ENCODE measurements at places on chromosomes 5 and 9.

- DNase-seq = no peak
These were observed 147.5 kb upstream of the ALDH1B1 start for GRCh38 chr9:38244971-38245370.

DNA sequence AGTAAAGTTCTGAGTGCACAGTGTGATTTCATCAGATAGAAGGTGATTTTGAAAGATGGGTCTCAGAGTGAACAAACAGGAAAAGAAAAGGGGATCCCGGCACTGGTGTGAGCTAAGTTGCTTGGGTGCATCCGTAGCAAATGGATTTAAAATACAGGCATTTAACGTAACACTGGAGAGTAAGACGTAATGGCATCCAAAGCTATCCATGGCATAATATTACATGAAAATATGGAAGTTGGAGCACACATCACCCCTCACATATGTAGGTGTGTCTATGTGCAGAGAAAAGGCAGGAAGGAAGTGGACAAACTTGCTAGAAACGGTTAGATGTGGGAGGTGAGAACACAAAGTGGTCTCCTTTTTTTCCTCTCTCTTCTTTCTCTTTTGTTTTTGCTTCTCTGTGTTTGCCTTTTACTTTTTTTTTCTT lies 38.2 kb upstream of the SEMA4D start:
- no peak for DNase-seq

- DNase-seq = no peak
These were observed 681 bp downstream of the CPLANE1 start for GRCh38 chr5:37248421-37248969.

DNA sequence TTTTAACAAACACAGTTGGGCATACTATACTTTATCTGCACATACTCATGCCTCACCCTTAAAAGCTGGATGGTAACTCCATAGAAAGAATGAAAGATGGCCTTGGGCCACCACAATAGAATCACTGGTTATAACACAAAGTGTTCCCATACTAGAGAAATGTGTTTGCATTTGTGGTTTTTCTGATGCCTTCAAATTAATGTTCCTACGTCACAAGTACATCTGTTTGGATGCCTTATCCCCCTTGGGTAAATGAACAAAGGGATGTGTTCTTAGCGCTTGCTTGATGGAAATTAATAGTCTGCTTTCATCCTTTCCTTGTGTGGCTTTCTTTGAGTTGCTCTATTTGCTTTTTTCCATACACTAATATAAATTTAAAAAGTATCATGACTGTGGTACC lies 291.1 kb upstream of the PDE4D start:
- no peak for DNase-seq

- no peak for DNase-seq
These were observed 7.3 kb upstream of the SLC25A48 start for GRCh38 chr5:135826994-135827671.

- no peak for DNase-seq
These were observed 1.5 kb upstream of the IL17B start for GRCh38 chr5:149380466-149381121.

DNA sequence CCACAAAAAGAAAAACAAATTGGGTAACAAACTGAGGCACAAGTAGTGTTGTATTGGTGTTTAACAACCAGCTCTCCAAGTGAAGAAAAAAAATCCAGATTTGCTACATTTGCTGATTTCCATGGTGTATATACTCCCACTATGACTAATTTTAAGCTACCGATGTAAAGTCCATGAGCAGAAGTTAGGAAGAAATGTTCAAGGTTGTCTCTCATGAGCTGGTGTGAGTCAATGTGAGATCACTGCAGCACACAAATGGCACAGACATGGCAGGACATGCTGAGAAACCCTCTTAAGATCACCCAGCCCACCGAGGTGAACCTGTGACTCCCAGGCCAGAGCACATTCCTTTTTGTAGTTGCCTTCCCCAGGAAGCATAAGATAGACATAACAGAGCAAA lies 36.2 kb downstream of the SLC44A1 start:
- DNase-seq = no peak

DNA sequence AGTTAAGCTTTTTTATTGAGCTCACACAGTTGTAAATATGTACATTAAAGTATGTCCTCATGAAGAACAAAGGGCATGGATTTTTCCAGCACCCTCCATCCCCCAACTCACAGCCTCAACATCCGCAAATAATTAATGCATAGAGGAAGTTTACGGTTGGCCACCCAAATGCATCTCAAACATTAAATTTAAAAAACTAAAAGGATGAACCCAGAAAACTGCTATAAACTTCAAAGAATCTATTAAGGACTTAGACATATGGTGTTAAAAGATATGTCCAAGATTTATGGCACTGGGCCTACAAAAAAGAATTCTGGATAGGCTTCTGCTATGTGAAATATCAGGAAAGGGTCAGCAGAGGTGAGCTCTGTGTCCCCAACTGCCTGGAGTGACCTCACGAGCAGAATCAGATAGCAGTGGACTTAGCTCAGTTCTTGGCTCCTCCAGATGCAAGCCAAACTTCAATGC lies 54.0 kb upstream of the TNC start:
- DNase-seq = no peak

DNA sequence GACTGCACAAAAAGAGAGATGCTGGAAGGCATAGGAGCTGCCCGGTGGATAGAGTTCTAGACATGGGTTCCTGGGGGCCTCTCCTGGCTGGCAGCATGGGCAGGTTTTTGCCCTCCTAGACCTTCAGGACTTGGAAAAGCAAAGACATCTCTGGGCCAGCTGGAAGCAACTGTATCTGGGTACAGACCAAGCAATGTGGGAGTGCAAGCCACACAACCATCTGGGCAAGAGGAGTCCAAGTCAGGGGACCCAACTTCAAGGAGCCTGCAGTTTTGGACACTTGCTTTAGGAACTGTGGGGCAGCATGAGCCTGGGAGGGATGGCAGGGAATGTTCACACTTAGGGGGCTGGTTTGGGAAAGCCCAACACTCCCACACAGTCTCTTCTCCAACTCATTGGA lies 323.3 kb downstream of the GADD45G start:
- DNase-seq = no peak

DNA sequence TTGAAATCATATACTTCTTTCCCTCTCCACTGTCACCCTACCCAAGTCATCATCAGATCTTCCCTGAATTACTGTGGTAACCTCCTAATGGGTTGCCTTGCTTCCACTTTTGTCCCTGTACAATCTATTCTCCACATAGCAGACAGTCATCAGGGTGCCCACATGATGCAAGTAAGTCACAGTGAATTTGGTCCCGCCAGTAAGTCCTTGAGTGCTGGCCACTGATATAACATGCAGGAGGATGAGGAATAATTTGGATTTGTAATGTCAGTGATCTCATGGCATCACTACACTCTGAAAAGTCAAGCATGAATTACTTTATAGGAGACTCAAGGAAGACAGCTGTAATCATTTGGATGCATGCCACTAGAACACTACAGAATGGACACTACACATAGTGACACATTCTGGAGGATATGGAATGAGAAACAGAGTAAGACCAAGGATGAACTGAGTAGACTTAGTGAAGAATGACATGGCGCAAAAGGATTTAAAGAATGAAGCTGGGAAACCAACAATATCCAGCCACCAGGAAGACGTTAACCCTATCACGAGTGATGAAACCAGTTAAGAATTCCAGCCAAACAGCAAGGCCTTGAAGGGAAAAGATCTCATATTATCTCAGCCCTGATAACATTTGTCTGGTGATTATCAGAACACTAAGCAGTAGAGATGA lies 28.6 kb downstream of the MARCHF3 start:
- no peak for DNase-seq

DNA sequence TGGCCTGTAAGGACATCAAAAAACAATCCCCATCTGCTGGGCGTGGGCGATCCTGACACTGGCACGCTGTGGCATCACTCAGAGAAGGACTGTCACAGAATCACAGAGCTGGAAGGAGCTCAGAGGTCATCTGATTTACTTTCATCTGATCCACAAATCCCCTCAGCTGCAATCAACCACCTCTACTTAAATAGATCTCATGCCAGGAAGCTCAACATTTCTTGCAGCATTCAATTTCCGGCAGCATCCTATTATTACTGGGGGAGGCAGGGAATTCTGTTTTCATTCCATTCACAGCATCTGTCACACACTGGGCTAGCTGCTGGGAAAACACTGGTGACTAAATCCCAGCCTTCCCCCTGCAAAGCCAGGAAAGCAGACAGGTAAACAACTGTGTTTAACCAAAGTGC lies 38.3 kb downstream of the RETREG1 start:
- DNase-seq = no peak

- DNase-seq = no peak
These were observed 11.0 kb upstream of the MTMR12 start for GRCh38 chr5:32323741-32324140.

DNA sequence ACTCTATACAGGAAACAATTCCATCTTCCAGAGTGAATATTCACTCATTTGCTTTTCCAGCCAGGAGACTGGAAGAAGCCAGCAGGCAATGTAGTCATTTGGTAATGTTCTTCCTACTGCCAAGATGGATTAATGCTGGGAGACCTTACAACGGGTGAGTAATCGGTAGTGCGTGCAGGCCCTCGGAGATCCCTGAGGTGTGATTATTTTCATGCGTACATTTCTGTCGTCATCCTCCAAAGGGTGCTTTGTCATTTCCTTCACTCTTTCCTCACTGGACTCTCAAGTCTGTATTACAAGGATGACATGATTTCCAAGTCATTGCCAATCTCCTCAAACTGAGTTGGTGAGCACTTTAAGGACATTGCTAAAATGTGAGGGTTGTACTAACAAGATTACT lies 263.5 kb downstream of the CWC27 start:
- DNase-seq = no peak

- DNase-seq = no peak
These were observed 153.9 kb downstream of the PRELID2 start for GRCh38 chr5:145681216-145681615.

DNA sequence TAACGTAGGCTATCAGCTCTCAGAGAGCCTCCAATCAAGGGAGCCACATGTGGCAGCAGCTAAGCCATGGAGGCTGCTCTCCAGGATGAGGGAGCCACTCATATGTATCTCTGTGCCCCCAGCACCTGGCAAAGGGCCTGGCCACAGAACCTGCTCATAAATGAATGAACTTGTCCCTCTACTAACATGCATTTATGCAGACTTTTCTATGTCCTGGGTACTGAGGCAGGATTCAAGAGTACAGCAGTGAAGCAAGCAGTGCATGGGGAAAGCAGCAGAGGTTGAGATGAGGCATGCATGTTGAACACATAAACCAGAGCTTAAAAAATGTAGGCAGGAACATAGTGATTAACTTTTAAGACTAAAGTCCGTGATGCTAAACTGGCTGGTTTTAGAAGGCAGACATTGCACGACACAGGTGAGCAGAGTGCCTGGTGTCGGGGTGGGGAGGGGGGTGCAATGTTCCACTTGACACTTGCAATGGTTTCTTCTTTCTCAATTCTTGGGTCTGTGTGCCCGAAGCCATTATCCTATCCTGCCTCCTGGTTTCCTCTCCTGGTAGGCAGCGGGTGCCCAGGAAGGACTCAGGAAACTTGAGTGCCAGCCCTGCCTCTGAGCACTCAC lies 142.8 kb upstream of the ALDH1B1 start:
- no peak for DNase-seq

- no peak for DNase-seq
These were observed 63.5 kb upstream of the PHYKPL start for GRCh38 chr5:178296066-178296465.

- DNase-seq = no peak
These were observed 80.4 kb downstream of the CAAP1 start for GRCh38 chr9:26812217-26812616.

DNA sequence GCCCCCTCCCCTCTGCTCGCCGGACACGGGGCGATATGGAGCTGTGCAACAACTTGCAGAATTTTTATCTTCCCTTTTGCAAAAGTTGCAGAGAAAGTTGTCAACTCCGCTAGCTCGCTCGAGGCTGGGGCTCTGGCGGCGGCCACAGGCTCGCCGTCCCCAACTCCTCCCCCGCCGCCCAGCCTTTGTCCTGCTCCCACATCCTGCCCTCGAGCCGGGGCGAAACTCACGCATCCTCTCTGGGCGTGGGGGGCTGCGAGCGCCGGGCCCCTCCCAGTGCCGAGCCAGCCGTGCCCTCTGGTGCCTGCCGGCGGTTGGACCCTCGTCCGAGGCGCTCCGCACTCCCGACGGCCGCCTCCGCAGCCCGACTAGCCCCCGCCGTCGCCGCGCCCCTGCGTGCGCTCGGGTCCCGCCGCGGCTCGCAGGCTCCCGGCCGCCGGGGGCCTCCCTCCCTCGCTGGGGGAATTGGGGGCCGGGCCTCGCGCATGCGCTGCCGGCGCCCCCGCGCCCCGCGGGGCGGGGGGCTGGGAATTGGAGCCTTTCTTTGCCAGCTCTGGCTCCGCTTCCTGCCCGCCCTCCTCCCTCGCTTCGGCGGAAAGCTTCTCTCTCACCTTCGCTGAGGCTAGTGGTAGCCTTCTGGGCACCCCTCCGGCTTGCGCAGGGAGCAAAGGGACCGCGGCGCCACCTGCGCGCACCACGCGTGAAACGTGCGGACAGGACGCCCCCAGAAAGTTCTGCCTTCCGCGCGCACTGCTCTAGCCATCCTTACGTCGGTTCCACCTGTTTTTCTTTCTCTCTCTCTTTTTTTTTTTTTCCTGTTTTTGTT lies at the start of gene CCNJL:
CCNJL (minus strand) TSS at position 431 of the 826 bp plus-strand sequence. CDS start 641 bp downstream, outside the sequence.
- no peak for DNase-seq

DNA sequence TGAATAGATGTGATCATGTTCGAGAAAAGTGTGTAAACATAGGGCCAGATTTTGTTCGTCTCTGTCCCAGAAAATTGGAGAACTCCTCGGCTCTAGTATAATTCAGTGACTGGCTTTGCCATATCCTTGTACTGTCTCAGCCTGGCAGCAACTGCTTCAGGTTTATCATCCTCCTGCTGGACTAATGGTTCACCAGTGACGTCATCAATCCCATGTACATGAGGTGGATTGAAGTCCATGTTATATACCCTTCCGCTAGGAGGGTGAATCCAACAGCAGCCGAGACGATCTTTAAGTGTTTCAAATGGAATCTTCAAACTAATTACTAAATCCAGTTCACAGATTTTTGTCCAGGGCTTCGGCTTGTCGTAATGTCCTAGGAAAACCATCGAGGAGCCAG lies 17.1 kb upstream of the PLPP1 start:
- no peak for DNase-seq

DNA sequence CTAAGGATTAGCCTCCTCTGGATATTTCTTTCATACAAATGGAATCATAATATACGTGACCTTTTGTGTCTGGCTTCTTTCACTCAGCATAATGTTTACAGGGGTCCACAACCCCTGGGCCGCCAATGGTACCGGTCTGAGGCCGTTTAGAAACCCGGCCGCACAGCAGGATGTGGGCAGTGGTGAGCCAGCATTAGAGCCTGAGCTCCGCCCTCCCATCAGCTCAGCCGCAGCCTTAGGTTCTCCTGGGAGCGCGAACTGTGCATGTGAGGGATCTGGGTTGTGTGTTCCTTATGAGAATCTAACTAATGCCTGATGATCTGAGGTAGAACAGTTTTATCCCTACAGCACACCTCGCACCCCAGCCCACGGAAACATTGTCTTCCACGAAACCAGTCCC lies 229.7 kb downstream of the ICE1 start:
- no peak for DNase-seq

GRCh38 chr9:36037549-36038122 lies 923 bp downstream of the RECK start:
- DNase-seq = no peak
